ENCODE measurements at places on chromosomes 6 and 20. TPM values are rescaled to one million over a fixed set of nuclear protein-coding genes. Genes with fewer than 3 reads are reported as not detected.

Gene LY6G6C
- not detected for total RNA-seq

Gene CPXM1
- total RNA-seq = 0.25 TPM

Gene DBNDD2
- 21.1 TPM for total RNA-seq

Gene MUCL3
- not detected for total RNA-seq

Gene CRISP3
- total RNA-seq = not detected

Gene WFDC2
- total RNA-seq = not detected

Gene PRDM1
- total RNA-seq = 20.2 TPM

Gene SLC22A3
- total RNA-seq = not detected

Gene MAP1LC3A
- total RNA-seq = 1.9 TPM

Gene REM1
- not detected for total RNA-seq

Gene CDH4
- total RNA-seq = 0.20 TPM

Gene ZFAND3
- total RNA-seq = 36.3 TPM

Gene TRIM38
- total RNA-seq = 29.1 TPM

Gene IPCEF1
- total RNA-seq = 42.9 TPM

Gene LKAAEAR1
- 0.57 TPM for total RNA-seq

Gene SIM1
- not detected for total RNA-seq

Gene EPHA7
- total RNA-seq = not detected

Gene C20orf204
- 9.7 TPM for total RNA-seq

Gene POPDC3
- not detected for total RNA-seq

Gene MLN
- total RNA-seq = not detected

Gene PGBD1
- total RNA-seq = 3.4 TPM

Gene TMEM217
- total RNA-seq = 1.4 TPM

Gene PDYN
- total RNA-seq = not detected

Gene OR2H2
- total RNA-seq = not detected

Gene COL19A1
- total RNA-seq = 0.06 TPM

Gene HSPA1L
- total RNA-seq = 4.5 TPM

Gene LGSN
- 0.17 TPM for total RNA-seq

Gene MCCD1
- not detected for total RNA-seq

Gene NKX2-4
- not detected for total RNA-seq

Gene HLA-DMA
- total RNA-seq = 36.1 TPM

Data from activated naive CD8-positive, alpha-beta T cell treated with anti-CD3 and anti-CD28 coated beads, Interleukin-2, amount 10 ng/mL, durations not matched to agents 7 days and 5 days (primary cell).